Thymus (tissue), 14 donors: ENCODE measurements at places on chromosomes 4 and X. TPM values are rescaled to one million over a fixed set of nuclear protein-coding genes. Genes with fewer than 3 reads are reported as not detected.

Gene COMMD8
- total RNA-seq, result 28.7 TPM

Gene SOX3
- total RNA-seq, result 0.05 TPM

Gene SPANXA2
- 0.09 TPM for total RNA-seq

Gene PABPC1L2A
- total RNA-seq, result not detected

Gene CNKSR2
- total RNA-seq, result 3.4 TPM

Gene ATOH1
- total RNA-seq, result under 0.01 TPM

Gene PNCK
- 8.2 TPM for total RNA-seq

Gene FAM47C
- not detected for total RNA-seq

Gene TMEM271
- 0.05 TPM for total RNA-seq
